ENCODE measurements at places on chromosomes 1 and 21.
A peak's percentile ranks its signal among the peaks of the same experiment; 100 is the strongest.

GRCh38 chr1:234781241-234782065 is 171.5 kb upstream of the IRF2BP2 start:
- no peak for DNase-seq

DNA sequence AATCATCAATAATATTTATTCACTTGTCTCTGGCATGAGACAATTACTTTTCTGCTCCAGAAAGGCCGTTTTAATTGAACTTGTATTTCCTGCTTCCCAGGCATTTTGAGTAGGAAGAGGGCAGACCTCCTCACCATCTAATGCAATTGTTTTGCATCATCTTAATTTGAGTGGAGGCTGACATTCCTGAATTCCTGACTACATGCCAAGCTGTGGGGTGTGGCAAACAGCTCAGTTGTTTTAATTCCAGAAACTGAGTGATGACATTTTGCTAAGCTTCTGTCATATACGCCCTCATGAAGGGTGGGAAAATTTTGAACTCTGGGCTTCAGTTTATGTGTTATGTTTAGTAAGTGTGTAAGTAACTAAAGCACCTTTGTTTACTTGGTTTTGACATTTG is 125.4 kb upstream of the USP25 start:
- DNase-seq = no peak

- DNase-seq = peak; percentile 85
Measured at GRCh38 chr1:237864338-237865244, 26.1 kb downstream of the ZP4 start.

DNA sequence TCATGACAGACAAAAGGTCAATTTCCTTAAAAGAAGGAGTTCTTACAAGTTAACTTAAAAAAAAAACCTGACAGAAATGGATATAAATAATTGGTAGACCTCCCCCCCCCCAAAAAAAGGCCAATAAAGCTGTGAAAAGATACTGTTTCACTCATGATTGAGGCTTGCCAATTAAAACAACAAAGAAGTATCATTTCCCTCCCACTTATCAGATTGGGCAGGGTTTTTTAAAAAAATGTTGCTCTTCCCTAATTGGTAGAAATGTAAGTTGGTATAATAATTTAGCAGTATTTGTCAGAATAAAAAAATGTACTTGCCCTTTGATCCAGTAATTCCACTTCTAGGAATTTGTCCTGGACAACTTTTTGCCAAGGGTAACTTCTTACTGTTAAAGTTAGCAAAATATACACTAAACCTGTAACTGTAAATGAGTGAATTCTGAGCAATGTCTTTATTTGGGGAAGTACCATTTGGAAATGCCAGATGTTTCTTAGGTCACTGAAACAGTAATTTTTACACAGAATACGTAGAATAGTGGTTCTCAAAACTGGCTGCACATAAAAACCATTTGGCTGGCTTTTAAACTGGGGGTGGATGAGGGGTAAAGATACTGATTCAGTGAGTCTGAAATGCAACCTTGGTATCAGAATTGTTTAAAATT is 17.5 kb downstream of the RNF2 start:
- peak; percentile 65 for DNase-seq

GRCh38 chr1:241475671-241476070 is 43.9 kb downstream of the FH start:
- DNase-seq = no peak

- DNase-seq = no peak
Measured at GRCh38 chr1:87592156-87592555, 263.5 kb downstream of the LMO4 start.

DNA sequence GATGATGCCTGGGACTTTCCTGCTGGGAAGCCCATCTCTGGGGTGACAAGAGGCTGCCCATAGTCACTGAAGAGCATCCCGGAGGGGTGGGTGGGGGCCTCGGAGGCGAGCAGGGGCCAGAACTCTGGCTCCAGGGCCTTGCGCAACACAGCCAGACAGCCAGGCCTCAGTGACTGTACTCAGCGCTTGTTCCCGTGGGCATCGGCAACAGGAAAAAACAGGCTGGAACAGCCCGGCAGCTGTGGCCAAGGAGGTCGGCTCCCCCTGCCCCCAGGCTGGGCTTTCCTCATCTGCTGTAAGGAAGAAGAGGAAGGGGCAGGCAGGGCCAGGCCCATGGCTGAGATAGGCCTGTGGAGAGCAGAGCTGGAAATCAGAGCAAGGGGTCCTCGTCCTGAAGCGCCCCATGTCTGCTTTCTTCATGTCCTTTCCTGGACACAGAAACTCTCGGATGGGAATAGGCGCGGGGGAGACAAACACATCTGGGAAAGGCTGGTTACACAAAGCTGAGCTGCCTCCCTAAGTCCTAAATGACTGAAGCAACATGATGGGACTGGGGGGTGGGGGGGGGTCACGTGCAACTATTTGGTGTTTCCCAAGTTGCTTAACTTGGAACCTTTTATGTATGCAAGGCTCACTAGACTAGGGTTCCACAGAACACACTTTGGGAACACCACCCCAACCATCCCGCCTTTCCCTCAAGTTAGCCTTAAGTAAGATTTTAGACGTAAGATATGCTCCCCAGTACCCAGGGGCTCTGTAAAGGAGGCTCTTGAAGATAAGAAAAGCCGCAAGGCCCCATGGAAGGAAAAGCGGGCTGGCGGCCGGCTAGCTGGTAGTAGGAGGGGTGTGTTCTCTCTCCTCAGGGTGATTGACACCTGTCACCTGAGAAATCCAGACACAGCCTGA is 30.7 kb downstream of the HSPG2 start:
- peak; percentile 39 for DNase-seq

DNA sequence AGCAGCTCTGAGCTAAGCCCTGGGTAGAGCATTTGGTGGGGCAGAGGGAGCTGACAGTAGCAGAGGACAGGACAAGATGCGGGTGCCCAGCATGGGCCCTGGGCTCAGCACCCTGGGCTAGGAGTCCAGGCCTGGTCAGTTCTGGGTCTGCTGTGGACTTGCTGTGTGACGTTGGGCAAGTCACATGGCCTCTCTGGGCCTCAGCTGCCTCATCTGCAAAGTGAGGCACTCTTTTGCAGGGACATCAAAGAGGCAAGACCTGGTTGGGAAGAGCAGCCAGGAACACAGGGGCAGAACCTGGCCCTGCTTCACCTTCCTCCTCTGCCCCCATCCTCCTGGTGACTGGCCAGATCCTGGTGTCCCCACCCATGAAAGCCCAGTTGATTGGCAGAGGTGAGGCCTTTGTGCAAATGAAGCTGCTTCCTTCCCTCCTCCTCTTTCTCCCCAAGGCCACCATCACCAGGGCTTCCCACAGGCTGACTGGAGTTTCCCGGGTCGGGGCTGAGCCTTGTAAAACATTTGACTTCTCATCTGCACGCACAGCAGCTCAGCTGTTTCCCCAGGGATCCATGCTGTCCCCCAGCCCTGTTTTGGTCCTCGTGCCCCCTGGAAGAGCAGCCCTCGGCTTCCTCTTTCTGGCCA is 350.5 kb downstream of the MATN1 start:
- no peak for DNase-seq

DNA sequence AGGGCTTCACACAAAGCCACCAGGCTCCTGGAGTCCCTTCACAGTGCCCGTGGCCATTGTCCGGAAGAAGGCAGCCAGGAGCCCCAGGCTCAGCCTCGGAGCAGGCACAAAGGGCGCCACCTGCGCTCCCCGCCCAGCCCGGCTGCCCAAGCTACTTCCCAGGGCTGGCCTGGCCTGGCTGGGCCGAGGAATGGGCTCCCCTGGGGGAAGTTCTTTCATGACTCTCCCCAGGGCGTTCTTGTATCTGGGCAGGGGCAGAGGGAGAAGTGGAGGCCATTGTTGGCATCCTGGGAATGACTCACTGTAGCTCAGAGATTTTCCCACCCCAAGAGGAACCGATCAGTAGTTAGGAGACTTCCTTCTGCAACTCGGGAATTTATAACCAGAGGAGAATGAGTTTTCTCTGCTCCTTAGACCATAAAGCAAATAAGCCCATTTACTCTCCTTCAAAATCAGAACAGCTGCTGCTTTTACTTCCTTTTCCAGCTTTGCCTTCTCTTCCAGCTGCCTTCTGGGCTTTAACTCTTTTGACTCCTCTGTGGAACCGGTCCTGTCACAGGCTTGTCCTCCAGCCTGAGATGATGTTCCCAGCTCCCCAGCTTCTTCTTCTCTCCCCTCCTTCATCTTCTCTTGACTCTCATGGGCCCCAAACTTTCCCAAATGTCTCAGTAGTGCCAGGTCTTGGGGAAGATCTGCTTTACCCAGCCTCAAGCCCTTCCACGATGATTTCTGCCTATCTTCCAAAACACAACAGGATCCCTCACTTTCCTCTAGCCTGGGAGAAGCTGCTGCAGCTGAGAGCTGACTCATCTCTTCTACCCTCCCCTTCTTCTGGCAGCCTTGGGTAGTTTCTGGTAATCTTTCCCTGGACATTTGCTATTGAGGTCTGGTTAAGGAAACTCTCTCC is 118.7 kb upstream of the CD34 start:
- DNase-seq = peak; percentile 55

DNA sequence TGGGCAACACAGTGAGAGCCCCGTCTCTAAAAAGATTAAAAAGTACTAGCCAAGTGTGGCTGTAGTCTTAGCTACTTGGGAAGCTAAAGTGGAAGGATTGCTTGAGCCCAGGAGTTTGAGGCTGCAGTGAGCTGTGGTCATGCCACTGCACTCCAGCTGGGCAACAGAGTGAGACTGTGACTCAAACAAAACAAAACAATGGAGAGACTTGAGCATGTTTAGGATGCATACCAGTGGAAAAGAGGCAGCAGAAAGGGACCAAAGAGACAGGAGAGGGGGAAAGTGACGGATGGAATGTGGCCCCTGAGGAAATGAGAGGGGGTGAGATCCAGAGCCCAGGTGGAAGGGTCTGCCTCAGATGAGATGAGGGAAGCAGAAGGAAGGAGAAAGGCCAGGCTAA is 358.9 kb downstream of the RPS6KC1 start:
- DNase-seq = no peak

- DNase-seq = no peak
Measured at GRCh38 chr1:47703156-47703825, 265.4 kb downstream of the FOXD2 start.

- DNase-seq = no peak
Measured at GRCh38 chr1:154342132-154342531, 16.8 kb downstream of the ATP8B2 start.

GRCh38 chr1:61455400-61455799 is 269.5 kb downstream of the TM2D1 start:
- no peak for DNase-seq

DNA sequence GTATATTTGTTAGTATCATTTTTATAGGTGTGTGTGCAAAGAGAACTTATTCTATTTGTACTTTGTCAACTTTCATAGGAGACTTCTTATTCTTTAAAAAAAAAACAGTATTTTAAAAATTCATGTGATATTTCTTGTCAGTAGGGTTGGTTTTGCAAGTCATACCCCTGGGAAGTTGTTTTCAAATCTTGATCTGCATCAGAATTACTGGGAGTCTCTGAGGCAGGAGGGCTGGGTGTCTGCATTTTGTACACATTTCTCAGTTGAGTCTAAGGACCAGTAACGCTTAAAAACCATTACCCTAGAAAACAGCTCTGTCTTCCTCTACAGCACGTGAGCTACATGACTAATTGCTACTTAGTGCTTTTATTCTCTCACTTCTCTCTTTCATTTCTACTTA is 76.0 kb upstream of the CTTNBP2NL start:
- DNase-seq = no peak

GRCh38 chr1:62071695-62072094 is 123.0 kb upstream of the L1TD1 start:
- DNase-seq = no peak

- DNase-seq = no peak
Measured at GRCh38 chr1:37901893-37902225, 42.5 kb upstream of the MTF1 start.

- no peak for DNase-seq
Measured at GRCh38 chr1:225945564-225945963, 4.5 kb upstream of the LEFTY2 start.
